ENCODE measurements at places on chromosomes 4 and X.

DNA sequence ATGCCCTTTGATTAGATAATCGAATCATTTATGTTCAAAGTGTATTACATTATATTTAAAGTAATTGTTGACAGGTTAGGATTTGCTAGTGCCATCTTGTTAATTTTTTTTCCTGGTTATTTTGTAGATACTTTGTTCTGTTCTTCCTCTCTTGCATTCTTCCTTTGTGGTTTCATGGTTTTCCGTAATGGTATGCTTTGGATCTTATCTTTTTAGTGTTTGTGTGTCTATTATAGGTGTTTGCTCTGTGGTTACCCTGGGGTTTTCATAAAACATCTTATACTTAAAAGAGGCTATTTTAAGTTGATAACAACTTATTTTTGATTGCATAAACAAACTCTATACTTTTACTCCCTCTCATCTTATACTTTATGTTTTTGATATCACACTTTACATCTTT lies 108.2 kb upstream of the SRD5A3 start:
- no peak for DNase-seq

GRCh38 chr4:4719436-4719835 lies 140.0 kb upstream of the MSX1 start:
- no peak for DNase-seq

DNA sequence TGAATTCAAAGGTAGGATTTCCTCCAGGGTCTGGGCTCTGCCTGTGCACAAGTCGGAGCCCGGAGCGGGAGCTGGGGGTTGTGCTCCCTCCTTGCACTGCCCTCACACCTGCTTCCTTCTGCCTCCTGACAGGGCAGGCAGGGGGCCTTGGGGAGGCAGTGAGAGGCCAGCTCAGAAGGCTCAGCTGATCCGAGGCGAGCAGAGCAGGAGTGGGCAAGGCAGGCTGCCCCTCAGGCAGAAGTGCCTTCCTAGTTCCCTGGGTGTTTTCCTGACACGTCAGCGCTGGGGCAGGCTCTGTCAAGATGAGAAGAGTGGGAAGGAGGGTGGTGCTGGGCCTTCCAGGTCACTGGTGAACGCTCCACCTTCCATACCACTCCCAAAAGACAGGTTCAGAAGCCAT lies 5.5 kb upstream of the IRAK1 start:
- no peak for DNase-seq

GRCh38 chr4:69536980-69537379 lies 41.3 kb upstream of the UGT2B4 start:
- no peak for DNase-seq

- DNase-seq = no peak
These were observed 3.4 kb upstream of the ITGB1BP2 start for GRCh38 chrX:71298119-71298518.

DNA sequence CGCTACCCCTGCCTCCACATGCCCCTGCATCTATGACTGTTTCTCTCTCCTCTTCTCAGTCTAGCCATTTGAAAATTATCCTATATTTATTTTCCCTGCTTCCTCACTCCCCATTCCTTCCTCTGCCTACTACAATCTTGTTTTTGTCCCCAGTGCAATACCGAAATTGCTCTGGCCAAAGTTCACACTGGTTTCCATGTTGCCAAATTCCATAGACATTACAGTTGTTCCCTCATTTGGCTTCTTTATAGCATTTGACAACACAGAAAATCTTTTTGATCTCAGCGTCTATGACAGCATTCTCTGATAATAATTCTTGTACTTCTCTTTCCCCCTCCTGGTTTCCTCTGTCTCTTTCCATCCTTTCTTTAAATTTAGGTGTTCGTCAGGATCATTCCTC lies 99.4 kb downstream of the GPR82 start:
- DNase-seq = no peak

DNA sequence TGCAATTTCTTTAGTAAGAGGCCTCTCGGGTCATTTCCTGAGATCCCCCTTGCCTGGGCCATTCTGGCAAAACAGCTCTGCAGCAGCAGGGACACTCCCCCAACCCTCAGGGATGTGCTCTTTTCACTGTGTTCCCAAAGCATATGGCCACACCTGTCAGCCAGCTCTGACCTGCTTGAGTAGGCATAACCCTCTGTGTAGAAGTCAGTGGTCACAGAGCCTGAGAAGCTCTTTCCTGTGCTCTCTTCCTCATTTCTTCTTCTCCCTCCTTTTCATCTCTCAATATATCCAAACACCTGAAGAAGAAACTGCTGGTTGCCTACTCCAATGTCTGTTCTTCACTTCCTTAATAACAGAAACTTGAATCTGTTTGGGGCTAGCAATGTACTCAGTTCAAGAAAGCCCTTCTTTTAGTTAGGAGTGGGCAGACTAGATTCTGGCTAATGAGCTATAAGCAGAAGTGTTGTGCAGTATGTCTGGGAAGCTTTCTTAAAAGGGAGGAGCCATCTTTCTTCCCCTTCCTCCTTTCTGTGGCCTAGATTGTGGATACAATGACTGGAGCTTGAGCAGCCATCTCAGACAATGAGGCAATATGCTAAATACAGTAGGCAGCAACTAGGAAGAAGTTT lies 73.3 kb downstream of the PRPS1 start:
- DNase-seq = no peak

DNA sequence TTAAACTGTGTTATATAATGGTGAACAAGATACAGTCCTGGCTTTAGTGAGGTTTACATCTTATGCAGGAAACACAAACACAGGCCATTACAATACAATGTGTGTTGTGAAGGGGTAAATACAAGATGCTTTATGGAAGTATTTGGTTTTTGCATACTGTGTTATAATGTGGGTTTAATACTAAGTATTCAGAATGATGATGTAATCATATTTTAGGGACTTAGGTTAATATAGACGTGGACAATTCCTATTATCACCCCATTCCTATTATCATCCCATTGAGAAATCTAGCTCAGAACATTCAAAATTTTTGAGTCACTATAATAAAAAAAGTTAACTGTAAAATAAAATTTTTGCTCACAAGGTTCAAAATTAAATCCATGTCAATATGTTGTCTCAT lies 24.1 kb downstream of the MMAA start:
- DNase-seq = no peak

GRCh38 chr4:6956087-6956433 lies 46.4 kb downstream of the TBC1D14 start:
- DNase-seq = no peak

DNA sequence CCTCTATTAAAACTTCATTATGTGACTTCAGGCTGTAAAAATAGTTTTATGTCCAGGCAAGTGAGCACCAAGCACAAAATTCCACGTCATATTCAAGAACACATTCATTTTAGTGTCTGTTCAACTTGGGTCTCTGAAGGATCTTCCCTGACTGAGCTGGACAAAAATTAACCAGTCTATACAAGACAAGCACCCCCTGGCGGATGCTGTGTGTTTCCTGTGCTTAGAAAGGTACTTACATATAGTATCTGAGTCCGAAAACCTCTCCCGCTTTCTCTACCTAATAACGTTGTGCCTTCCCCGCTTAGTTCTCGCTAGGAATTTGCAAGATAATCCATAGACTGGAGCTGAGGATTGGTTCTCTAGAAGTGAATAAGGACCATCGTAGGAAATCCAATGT lies 2214.5 kb upstream of the TENM3 start:
- no peak for DNase-seq

DNA sequence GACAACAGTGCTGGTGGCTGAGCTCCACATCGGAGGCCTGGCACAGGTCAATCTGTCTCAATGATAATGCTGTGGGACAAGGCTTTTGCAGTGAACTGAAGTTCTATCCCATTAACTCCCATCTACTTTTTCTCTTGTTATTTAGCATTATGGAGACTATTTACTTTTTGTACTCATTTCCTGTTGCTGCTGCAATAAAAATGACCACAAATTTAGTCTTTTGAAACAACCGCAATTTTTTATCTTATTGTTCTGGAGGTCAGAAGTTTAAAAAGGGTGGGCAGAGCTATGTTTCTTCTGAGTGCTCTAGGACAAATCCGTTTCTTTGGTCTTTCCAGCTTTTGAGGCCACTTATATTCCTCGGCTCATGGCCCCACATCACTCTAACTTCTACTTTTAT lies 111.0 kb upstream of the PITX2 start:
- DNase-seq = no peak

GRCh38 chrX:105282077-105282476 lies 61.6 kb upstream of the TEX13A start:
- no peak for DNase-seq

DNA sequence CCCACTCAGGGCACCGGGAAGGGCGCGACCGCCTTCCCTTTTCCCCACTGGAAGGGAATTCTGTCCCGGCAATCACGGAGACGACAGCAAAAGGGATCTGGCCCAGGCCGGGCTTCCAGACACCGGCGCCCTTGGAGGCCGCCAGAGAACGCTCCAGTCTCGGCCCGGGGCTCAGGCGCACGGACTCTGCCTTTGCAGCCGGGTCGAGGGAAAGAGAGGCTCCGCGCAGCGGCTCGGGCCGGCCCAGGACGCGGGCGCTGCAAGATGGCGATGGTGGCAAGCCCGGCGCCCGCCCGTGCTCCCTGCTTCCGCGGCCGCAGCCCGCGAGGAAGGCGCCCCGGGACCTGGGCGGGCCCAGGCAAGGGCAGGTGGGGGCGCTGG lies 1.1 kb downstream of the CTBP1 start:
- DNase-seq = peak; percentile 29

DNA sequence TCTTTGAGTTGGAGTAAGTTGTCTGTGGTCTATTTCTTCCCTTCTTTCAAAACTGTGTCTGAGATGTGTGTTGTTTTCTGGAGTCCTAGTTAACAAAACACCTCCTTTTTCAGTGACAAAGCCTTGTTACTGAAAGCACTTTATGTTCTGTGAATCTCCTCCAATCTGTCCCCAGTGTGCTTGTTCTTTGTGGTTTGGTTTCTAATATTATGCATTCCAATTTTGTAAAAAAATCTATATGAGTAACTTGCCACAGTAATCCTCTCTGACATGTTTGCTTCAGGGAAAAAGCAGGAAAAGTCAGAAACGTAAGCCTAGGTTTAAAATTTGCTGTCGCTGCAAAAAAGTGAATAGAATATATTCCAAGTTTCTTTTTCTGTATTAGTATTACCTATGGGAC lies 12.4 kb downstream of the PRRG1 start:
- DNase-seq = no peak

DNA sequence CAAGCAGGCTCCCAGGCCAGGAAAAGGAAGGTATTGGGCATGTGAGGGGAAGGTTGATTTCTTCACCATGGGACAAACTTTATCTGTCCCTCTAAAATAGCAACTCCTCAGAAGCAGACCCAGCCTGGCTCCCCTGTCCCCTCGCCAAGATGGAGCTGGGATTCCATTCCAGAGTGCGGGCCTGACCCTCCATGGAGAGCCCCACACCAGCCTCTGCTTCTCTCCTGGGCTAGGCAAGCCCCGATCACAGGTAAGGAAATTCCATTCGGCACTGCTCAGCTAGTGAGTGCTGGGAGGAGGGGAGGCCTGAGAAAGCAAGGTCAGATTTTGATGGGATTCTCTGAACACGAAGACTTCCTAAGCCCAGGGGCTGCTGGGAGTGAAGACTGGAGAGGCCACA lies 98.4 kb downstream of the EFNB1 start:
- DNase-seq = no peak

DNA sequence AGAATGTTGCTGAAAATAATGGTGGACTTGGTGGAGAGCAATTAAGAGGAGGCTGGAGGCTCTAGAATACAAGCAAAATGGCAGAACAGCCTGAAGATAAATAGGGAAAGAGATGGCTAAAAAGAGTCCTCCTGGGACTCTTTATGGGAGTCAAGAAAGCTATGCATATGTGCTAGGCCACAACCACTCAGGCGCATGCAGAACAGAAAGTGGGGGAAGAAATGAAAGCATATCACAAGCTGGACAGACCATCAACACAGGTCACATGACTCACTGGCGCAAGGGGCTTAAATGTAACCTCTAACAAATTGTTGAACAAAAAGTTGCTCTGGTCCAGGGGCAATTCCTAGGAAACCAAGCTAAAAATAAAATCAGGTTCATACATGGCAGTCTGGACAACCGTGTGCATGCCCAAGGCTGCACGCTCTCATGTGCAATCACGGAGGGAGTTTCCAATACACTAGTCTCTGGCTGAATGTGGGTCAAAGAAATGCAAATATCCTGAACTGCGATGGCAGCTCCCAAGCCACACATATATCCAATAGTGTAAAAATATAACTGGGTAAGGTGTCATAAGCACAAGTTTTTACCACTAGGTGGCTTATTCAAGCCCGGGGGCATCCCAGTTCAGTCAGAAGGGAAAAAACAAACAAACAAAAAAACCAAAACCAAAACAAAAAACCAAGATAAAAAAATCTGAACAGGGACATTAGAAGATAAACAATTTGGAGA lies 45.4 kb downstream of the ZNF711 start:
- no peak for DNase-seq

DNA sequence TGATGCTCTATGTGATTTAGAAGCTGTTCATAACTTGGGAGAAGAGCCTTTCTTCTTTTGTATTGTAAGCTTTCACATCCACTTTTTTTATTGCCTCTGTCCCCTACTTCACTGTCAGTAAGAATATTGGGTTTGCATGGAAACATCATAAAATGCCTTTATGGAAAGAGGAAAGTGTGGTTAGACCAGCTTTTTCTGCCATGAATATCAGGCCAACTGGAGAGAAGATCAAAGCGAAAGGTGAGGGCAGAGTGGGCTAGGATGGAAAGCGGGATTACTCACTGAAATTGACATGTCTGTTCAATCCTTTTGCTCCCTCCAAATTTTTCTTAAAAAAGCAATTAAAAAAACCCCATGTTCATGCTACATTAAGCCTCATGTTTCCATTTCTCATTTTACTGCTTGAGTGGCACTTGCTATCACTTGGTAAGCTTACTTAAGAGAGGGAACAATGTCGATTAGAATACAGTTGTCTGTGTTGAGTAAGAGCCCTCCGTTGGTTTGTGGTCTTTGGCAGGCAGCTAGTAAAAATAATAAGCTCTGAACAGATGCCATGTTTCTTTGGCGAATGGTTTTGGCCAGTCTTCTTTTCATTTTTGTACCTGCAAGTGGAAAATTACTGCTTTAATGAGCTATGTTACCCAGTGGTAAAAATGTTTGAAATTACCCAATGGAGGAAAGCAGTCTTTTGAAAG lies 35.9 kb downstream of the SUPT20HL1 start:
- no peak for DNase-seq

- no peak for DNase-seq
These were observed 16.1 kb upstream of the ATP8A1 start for GRCh38 chr4:42673082-42673425.

All from GM13977 (cell line).